ENCODE measurements at places on chromosomes 12 and 14. TPM values are rescaled to one million over a fixed set of nuclear protein-coding genes. Genes with fewer than 3 reads are reported as not detected.
A peak's percentile ranks its signal among the peaks of the same experiment; 100 is the strongest.

ZNF219 gene
- 11.2 TPM for total RNA-seq

MOK gene
- 5.7 TPM for total RNA-seq

C12orf42 gene
- 0.31 TPM for total RNA-seq

KCNC2 gene
- total RNA-seq = not detected

MYH6 gene
- total RNA-seq = 2.1 TPM

GRIN2B gene
- not detected for total RNA-seq

- no peak overlapping the region for H3K27ac ChIP-seq
- H3K36me3 ChIP-seq = no peaks in the 10 kb centered on the region
- H3K4me3 ChIP-seq = no peak overlapping the region
- H3K27me3 ChIP-seq = peaks cover 20% of the 10 kb centered on the region
- no peaks in the 10 kb centered on the region for H3K4me1 ChIP-seq
Observed at GRCh38 chr12:113766879-113767878, 198.9 kb downstream of the RBM19 start.

DNA sequence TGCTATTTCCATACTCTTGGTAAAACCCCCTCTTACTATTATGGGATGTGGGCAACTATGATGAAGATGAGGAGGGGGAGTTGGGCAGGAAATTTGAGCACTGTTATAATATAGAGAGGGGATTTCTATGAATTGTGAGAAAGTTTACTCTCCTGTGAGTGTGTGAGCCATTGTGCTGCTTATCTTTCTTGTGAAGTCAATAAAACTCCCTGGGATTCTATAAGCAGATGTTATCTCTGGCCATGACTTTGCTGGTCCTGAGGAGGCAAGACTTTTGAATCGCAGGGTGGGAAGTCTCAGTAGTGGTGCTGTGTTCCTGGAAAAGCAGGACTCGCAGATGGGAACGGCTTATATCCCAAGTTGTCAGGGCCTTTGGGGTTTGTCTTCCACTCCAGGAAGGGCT, 62.2 kb downstream of the EMP1 start:
- H3K27me3 ChIP-seq = peaks cover 6% of the 10 kb centered on the region
- H3K4me3 ChIP-seq = no peak overlapping the region
- H3K36me3 ChIP-seq = no peaks in the 10 kb centered on the region
- no peak for DNase-seq

DNA sequence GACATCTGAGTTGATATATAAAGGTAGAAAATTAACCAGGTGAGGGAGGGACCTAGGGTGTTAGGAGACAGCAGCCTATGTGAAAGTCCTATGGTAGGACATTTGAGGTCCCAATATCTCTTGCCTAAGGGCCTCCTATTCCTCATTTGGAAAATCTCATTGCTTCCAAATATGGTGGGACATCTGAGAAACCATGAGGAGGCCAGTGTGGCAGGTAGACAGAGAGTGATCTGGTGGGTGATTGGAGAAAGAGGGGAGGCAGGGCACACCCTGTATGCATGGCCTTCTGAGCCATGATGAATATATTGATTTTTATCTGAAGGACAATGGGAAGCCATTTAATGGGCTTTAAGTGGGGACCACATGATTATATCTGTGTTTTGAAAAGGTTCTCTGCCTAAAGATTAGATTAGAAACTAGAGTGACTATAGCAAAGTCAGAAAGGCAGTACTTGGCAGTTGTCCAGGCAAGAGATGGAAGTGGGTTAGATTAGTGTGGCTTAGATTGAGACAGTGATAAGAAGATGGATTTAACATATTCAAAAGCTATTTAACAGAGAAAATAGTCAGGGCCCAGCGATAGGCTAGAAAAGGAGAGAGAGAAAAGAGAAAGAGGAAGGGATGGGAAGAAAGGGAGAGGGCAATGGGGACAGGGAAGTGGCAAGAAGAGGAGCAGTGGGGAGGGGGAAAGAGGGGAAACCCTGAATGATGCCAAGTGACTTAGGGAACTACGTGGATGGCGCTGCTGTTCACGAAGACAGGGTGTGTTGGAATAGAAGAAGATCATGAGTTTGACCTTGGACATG, 237.2 kb upstream of the SRRM4 start:
- H3K27me3 ChIP-seq = no peaks in the 10 kb centered on the region
- no peaks in the 10 kb centered on the region for H3K4me1 ChIP-seq
- H3K36me3 ChIP-seq = no peaks in the 10 kb centered on the region
- no peak for DNase-seq
- no peak overlapping the region for H3K27ac ChIP-seq

- H3K27me3 ChIP-seq = peaks cover 22% of the 10 kb centered on the region
- no peak for DNase-seq
- H3K27ac ChIP-seq = no peak overlapping the region
- no peaks in the 10 kb centered on the region for H3K4me1 ChIP-seq
- H3K36me3 ChIP-seq = no peaks in the 10 kb centered on the region
- no peak overlapping the region for H3K4me3 ChIP-seq
Observed at GRCh38 chr12:108457006-108457733, 57.9 kb upstream of the FICD start.

GRCh38 chr12:17214929-17215328, 609.0 kb upstream of the LMO3 start:
- H3K4me3 ChIP-seq = no peak overlapping the region
- H3K27ac ChIP-seq = no peak overlapping the region
- H3K36me3 ChIP-seq = no peaks in the 10 kb centered on the region
- DNase-seq = no peak

GRCh38 chr14:47278233-47278842, 397.1 kb downstream of the MDGA2 start:
- peak; percentile 32 for DNase-seq
- H3K4me3 ChIP-seq = no peak overlapping the region
- H3K27ac ChIP-seq = no peak overlapping the region
- no peaks in the 10 kb centered on the region for H3K4me1 ChIP-seq
- no peaks in the 10 kb centered on the region for H3K36me3 ChIP-seq

- no peak overlapping the region for H3K27ac ChIP-seq
- H3K27me3 ChIP-seq = no peaks in the 10 kb centered on the region
- no peaks in the 10 kb centered on the region for H3K36me3 ChIP-seq
- no peak overlapping the region for H3K4me3 ChIP-seq
- no peak for DNase-seq
Observed at GRCh38 chr12:81206429-81206828, 128.6 kb downstream of the ACSS3 start.

- H3K36me3 ChIP-seq = no peaks in the 10 kb centered on the region
- no peaks in the 10 kb centered on the region for H3K27me3 ChIP-seq
- H3K4me3 ChIP-seq = peak overlapping the region; percentile 36
- peak overlapping the region; percentile 47 for H3K27ac ChIP-seq
Observed at GRCh38 chr12:32603858-32604257, 75.2 kb upstream of the DNM1L start.

DNA sequence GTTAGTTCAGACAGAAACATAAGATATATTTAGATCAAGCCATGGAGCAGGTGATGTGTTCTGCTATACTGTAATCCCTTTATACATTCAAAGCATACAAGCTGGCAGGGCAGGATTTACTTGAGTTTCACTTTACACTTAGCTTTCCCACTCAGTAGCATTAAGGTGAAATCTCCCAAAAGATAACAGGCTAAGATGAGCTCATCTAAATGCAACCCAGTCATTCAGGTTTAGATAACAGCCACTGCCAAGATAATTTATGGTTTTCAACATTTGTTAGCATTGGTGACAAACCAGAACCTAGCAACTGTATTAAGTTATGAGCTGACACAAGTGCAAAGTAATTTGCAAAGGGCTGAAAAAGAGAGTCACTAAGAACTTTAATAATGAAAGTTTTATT, 925.1 kb upstream of the ATXN7L3B start:
- H3K36me3 ChIP-seq = no peaks in the 10 kb centered on the region
- no peaks in the 10 kb centered on the region for H3K4me1 ChIP-seq
- no peak overlapping the region for H3K4me3 ChIP-seq
- H3K27ac ChIP-seq = no peak overlapping the region
- no peaks in the 10 kb centered on the region for H3K27me3 ChIP-seq

- H3K27me3 ChIP-seq = peaks cover 22% of the 10 kb centered on the region
- H3K27ac ChIP-seq = no peak overlapping the region
- no peaks in the 10 kb centered on the region for H3K4me1 ChIP-seq
- no peaks in the 10 kb centered on the region for H3K36me3 ChIP-seq
- DNase-seq = no peak
Observed at GRCh38 chr14:90111895-90112534, 50.2 kb downstream of the KCNK13 start.

GRCh38 chr12:109467978-109468676, 9.0 kb downstream of the KCTD10 start:
- DNase-seq = no peak
- peaks cover 6% of the 10 kb centered on the region for H3K36me3 ChIP-seq
- peaks cover 19% of the 10 kb centered on the region for H3K4me1 ChIP-seq
- no peak overlapping the region for H3K27ac ChIP-seq
- H3K27me3 ChIP-seq = no peaks in the 10 kb centered on the region

- no peak for DNase-seq
- peaks cover 2% of the 10 kb centered on the region for H3K36me3 ChIP-seq
- H3K4me3 ChIP-seq = no peak overlapping the region
- no peak overlapping the region for H3K27ac ChIP-seq
- no peaks in the 10 kb centered on the region for H3K4me1 ChIP-seq
- H3K27me3 ChIP-seq = no peaks in the 10 kb centered on the region
Observed at GRCh38 chr12:118288174-118288573, 84.5 kb downstream of the TAOK3 start.

- H3K36me3 ChIP-seq = no peaks in the 10 kb centered on the region
- peaks cover 59% of the 10 kb centered on the region for H3K4me1 ChIP-seq
- peaks cover 89% of the 10 kb centered on the region for H3K27me3 ChIP-seq
- H3K27ac ChIP-seq = no peak overlapping the region
- no peak overlapping the region for H3K4me3 ChIP-seq
- DNase-seq = no peak
Observed at GRCh38 chr12:57223191-57224165, 6.0 kb upstream of the SHMT2 start.

- H3K27me3 ChIP-seq = peaks cover 6% of the 10 kb centered on the region
- H3K27ac ChIP-seq = no peak overlapping the region
Observed at GRCh38 chr14:56716705-56717104, 93.6 kb downstream of the OTX2 start.

- H3K36me3 ChIP-seq = no peaks in the 10 kb centered on the region
- no peak overlapping the region for H3K4me3 ChIP-seq
- no peak overlapping the region for H3K27ac ChIP-seq
- H3K4me1 ChIP-seq = peaks cover 14% of the 10 kb centered on the region
Observed at GRCh38 chr12:118271183-118271582, 101.5 kb downstream of the TAOK3 start.

GRCh38 chr12:92516277-92516600, 186.6 kb upstream of the PLEKHG7 start:
- H3K36me3 ChIP-seq = no peaks in the 10 kb centered on the region
- no peak overlapping the region for H3K4me3 ChIP-seq
- peak overlapping the region; percentile 56 for H3K27ac ChIP-seq
- no peak for DNase-seq

DNA sequence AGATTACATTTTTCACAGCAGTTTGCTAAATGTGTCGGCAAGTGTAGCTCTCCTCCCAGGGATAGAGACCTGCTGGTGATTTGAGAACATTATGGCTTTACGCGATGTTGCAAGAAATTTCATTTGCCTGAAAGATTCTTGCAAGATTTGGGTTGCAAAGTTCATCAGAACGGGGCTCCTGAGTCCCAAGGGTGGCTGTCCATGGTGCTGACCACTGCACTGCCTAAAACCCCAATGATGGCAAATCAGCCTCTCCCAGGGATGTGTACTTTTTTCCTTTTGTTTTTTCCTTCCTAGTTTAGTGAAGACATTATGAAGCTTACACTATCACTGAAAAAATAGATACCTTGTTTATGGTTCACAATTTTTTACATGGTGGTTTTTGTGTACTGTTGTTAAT, 85.4 kb downstream of the WSCD2 start:
- H3K27me3 ChIP-seq = peaks cover 12% of the 10 kb centered on the region
- H3K27ac ChIP-seq = no peak overlapping the region
- peak; percentile 15 for DNase-seq
- no peak overlapping the region for H3K4me3 ChIP-seq
- H3K36me3 ChIP-seq = no peaks in the 10 kb centered on the region

Measured in activated T-cell treated with anti-CD3 and anti-CD28 coated beads, Interleukin-2, amount 50 U/mL, for 72 hours (primary cell).